ENCODE measurements at places on chromosomes 7 and 10.

- no peak for DNase-seq
Measured at GRCh38 chr10:100780324-100780723, 34.9 kb downstream of the PAX2 start.

- no peak for DNase-seq
Measured at GRCh38 chr7:80584778-80585177, 53.7 kb upstream of the CD36 start.

- no peak for DNase-seq
Measured at GRCh38 chr10:90846746-90847145, 11.1 kb downstream of the HTR7 start.

DNA sequence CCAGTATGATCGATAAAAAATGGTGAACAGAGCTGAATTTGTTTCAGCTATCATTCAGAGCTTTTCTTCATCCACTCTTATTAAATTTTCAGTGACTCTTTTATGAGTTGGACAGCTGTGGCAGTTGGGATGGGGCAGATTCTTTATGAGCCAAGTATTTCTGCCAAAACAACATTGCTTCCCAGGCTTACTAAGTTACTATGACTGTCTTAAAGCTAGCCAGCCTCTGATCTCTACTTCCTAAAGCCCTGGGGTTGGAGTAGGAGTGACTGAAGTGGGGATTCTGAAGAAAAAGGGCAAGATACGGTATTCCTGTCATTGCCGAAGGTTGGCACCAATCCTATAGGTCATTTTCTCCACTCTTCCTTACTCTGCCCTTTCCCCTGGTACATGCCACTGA lies 12.7 kb downstream of the RPP30 start:
- no peak for DNase-seq

- no peak for DNase-seq
Measured at GRCh38 chr10:122333037-122333436, 41.5 kb upstream of the PLEKHA1 start.

- no peak for DNase-seq
Measured at GRCh38 chr7:50960621-50961310, 178.1 kb upstream of the GRB10 start.

- no peak for DNase-seq
Measured at GRCh38 chr7:43467406-43467805, 115.5 kb upstream of the STK17A start.

DNA sequence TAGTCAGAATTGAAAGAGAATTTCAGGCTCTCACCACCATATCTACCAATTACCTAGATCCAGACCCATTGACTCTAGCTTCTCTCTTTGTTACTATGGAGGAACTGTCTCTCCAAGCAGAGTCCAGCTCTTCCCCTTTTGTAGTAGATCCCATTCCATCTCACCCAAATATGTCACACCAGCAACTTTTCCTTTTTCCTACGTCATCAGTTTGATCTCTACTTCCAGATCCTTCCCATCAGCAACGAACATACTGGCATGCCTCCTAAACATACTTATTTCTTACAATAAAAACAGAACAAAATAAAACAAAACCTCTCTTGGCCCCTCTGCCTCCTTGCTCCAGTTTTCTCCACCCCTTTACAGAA lies 5.9 kb upstream of the CALU start:
- no peak for DNase-seq

DNA sequence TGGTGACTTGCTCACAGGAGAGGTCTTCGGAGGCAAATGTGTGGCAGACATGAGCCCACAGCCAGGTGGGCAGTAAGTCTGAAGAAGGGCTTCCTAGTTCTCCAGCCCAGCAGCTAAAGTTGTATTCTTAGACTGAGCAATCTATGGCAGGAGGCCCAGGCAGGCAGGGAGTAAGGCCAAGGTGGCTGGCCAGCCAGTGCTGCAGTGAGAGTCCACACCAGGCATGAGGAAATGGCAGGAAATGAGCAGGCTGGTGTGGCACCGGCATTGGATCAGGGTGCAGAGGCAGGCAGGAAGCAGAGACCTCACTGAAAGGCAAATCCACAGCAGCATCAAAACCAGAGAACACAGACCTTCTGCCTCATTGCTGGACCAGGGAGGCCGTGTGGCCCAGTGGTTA lies 84.6 kb upstream of the PDE1C start:
- DNase-seq, result no peak

DNA sequence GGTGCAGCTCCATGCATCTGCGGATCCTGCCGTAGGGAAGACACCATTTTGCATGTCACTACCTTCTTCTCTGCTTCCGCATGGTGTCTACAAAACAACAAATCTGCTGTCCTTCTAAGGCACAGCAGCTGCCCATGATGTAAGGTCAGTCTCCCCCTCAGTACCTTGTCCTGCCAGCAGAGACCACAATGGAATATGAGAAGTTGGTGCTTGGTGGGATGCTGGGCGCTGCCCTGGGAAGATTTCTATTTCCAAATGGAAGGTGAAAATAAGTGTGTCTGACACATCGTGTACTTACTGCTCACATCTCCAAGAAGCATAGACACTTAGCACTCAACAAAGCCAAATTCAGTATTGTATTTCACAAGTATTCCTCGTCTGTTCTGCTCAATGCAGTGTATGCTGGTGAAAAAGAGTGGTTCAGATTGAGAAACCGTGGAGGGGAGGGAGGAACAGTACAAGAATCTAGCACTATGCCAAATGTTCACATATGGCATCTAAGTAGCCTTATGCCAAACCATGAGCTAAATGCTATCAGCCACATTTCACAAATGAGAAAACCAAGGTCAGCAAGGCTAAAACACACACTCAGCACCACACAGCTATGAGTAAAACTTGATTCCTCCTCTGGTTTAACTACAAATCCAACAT lies 95.0 kb downstream of the GRB10 start:
- DNase-seq, result no peak

DNA sequence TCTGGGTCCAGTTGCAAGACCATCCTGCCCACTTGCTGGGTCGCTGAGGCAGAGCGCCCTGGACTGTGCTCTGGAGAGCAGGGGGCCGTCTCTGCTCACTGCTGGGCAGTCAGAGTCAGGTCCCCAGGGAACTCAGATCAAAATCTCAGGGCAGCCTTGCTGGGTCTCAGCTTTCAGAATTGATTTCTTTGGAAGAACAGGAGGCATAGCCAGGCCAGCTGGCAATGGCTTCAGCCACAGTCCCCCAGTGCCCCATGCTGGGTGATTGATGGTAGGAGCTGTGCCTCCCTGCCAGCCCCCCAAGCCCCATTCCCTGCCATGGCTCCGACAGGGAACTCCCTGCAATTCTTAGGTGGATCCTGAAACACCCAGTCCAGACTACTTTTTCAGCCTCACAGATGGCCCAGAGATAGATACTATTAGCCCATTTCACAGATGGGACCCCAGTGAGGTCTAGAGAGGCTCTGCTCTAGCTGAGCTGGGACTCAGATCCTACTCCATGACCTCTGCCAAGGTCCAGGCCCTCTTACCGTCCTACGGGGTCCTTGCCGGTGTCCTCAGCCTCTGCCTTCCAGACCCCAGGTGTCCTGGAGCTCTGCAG lies 467 bp downstream of the MMRN2 start:
- DNase-seq, result no peak

DNA sequence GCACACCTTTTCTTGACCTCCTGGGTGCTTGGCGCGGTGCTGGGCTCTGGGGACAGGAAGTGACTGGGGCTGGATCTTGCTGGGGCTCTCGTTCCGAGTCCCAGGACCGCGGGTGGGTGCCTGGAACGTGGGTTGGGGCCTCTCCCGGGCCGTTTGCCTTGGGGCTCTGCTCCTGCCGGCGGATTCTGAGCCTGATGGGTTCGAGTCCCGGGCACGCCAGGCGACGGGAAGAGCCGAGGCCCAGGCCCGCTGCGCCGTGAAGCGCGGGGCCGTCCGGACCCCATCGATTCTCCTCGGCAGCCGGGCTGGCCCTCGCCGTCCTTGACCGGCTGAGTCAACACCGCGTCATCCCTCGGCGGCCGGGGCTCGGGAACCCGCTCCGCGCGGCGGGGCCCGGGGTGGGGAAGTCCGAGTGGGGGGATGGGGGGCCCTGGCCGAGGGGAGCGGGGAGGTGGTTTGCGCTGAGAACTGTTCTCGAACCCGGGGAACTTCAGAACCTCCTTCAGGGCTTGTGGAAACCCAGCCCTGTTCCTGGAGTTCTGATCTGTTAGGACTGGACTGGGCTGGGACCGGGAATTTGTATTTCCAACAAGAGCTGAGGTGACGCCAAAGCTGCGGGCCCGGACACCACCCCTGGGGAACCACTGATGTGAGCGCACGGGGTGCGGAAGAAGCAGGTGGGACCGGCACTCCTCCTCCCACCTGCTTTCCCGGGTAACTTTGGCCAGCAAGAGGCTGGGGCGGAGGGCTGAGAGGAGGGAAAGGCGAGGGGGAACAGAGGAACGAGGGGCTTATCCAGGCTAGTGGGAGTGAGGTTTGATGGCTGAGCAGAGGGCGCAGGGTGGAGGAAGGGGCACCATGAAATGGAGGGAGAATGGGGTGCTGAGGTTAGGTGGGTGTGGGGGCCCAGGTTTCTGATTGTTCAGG lies 6.2 kb downstream of the HHEX start:
- DNase-seq, result no peak

DNA sequence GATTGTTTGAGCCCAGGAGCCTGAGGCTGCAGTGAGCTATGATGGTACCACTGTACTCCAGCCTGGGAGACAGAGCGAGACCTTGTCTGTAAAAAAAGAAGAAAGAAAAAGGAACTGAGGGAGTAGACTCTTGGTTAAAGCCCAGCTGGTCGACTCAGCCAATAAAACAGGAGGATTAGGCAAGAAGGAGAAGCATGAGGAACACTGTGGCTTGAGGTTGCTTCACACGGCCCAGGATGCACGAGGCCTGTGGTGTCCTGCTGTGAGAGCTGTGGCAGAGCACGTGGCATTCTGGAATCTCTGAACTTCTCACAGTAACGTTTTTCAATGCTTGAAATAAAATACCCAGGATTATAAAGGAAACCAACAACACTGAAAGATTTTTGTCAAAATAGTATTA lies 93.3 kb downstream of the CUL2 start:
- DNase-seq, result no peak

GRCh38 chr7:114548081-114548980 lies 133.7 kb downstream of the FOXP2 start:
- DNase-seq, result no peak

DNA sequence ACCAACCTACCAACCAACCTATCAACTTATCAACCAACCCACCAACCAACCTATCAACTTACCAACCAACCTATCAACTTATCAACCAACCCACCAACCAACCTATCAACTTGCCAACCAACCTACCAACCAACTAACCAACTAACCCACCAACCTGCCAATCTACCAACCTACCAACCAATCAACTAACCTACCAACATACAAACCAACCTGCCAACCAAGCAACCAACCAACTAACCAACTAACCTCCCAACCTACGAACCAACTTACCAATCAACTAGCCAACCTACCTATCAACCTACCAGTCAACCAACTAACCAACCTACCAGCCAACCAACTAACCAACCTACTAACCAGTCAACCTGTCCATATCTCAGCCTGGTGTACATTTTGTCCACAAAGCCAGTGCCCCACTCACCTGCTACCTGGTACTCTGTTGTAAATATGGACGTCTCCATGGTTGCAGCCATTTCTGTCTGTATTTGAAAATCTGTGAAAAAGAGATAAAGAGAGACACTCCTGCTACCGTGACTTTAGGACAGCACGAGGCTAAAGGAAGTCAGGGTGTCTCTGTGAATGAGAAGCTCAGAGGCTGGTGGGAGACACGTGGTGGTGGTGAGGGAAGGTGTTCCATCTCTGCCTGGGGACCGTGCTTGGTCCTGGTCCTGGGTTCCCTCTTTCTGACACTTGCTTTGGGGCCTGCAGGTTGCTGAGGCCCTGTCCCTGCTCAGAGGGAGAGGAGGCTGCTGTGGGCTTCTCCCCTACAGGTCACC lies 41.9 kb upstream of the IL15RA start:
- no peak for DNase-seq

DNA sequence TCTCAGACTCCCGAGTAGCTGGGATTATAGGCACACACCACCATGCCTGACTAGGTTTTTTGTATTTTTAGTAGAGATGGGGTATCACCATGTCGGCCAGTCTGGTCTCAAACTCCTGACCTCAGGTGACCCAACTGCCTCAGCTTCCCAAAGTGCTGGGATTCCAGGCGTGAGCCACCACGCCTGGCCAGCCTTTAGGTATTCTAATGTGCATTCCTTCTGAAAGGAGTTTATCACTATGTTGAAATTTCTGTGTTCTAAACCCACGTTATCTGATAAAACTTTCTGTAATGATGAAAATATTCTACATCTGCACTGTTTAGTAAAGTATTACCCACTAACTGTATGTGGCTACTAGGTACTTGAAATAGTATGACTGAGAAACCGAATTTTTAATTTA lies 110.6 kb upstream of the IMMP2L start:
- no peak for DNase-seq

DNA sequence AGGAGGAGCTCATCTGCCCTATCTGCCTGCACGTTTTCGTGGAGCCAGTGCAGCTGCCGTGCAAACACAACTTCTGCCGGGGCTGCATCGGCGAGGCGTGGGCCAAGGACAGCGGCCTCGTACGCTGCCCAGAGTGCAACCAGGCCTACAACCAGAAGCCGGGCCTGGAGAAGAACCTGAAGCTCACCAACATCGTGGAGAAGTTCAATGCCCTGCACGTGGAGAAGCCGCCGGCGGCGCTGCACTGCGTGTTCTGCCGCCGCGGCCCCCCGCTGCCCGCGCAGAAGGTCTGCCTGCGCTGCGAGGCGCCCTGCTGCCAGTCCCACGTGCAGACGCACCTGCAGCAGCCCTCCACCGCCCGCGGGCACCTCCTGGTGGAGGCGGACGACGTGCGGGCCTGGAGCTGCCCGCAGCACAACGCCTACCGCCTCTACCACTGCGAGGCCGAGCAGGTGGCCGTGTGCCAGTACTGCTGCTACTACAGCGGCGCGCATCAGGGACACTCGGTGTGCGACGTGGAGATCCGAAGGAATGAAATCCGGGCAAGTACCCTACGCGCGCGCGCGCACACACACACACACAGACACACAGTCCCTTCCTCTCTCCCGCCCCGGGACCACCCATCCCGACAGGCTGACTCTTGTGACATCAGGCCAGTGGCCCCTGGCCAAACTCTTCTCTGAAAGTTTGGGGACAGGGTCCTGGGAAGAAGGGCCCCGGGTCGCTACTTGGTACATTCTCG lies 538 bp downstream of the TRIM8 start:
- peak; percentile 74 for DNase-seq

- no peak for DNase-seq
Measured at GRCh38 chr10:86200269-86200668, 166.3 kb downstream of the GRID1 start.

DNA sequence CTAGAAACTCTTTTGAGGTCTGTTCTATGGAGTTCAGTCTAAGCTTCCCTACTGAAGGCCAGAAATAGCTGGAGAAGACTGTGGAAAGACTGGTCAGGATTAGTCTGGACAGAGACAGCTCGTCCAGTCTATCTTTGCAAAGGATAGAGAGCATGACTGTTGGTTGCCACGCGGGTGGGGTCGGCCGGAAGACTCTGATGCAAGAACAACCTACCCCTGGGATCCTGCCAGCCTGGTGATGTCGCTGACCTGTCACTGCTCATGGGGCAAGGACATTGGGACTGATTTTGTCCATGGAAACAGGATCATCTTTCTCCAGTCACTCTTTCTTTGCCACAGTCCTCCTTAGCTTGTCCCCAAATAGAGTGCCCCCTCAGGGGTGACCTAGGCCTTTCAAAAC lies 337.6 kb upstream of the NPSR1 start:
- no peak for DNase-seq

GRCh38 chr7:130047831-130048230 lies 3.3 kb downstream of the ZC3HC1 start:
- DNase-seq, result no peak

- no peak for DNase-seq
Measured at GRCh38 chr7:43565786-43566185, 17.1 kb upstream of the STK17A start.

- DNase-seq, result no peak
Measured at GRCh38 chr7:150370612-150371071, 2.0 kb downstream of the REPIN1 start.

Data from HEK293T (cell line).